Activated naive CD8-positive, alpha-beta T cell treated with anti-CD3 and anti-CD28 coated beads for 36 hours (primary cell): ENCODE measurements at places on chromosomes 1 and 21. TPM values are rescaled to one million over a fixed set of nuclear protein-coding genes. Genes with fewer than 3 reads are reported as not detected.
A peak's percentile ranks its signal among the peaks of the same experiment; 100 is the strongest.

Gene CNKSR1
- total RNA-seq = 2.4 TPM

- H3K4me3 ChIP-seq = no peak overlapping the region
- H3K4me1 ChIP-seq = no peaks in the 10 kb centered on the region
- no peaks in the 10 kb centered on the region for H3K36me3 ChIP-seq
- no peaks in the 10 kb centered on the region for H3K27me3 ChIP-seq
- no peak for DNase-seq
- H3K27ac ChIP-seq = no peak overlapping the region
Observed at GRCh38 chr21:23694390-23694789, 1912.9 kb downstream of the MRPL39 start.

GRCh38 chr1:171532520-171532919, 47.2 kb downstream of the PRRC2C start:
- no peaks in the 10 kb centered on the region for H3K27me3 ChIP-seq
- H3K4me1 ChIP-seq = peaks cover 5% of the 10 kb centered on the region
- H3K27ac ChIP-seq = peak overlapping the region; percentile 4
- peaks cover 43% of the 10 kb centered on the region for H3K36me3 ChIP-seq
- DNase-seq = no peak

Gene LRRC3
- total RNA-seq = 1.9 TPM

- no peaks in the 10 kb centered on the region for H3K36me3 ChIP-seq
- peaks cover 9% of the 10 kb centered on the region for H3K27me3 ChIP-seq
- DNase-seq = no peak
- H3K4me3 ChIP-seq = no peak overlapping the region
Observed at GRCh38 chr1:185895208-185895900, 161.2 kb downstream of the HMCN1 start.

Gene CLCA1
- total RNA-seq = not detected

- H3K4me3 ChIP-seq = peak overlapping the region; percentile 68
- DNase-seq = no peak
- H3K27me3 ChIP-seq = peaks cover 5% of the 10 kb centered on the region
Observed at GRCh38 chr1:204152310-204153044, 633 bp upstream of the ETNK2 start.

GRCh38 chr21:41482301-41482700, 25.7 kb downstream of the TMPRSS2 start:
- no peaks in the 10 kb centered on the region for H3K4me1 ChIP-seq
- no peaks in the 10 kb centered on the region for H3K36me3 ChIP-seq
- no peak overlapping the region for H3K4me3 ChIP-seq
- H3K27ac ChIP-seq = no peak overlapping the region

- no peak overlapping the region for H3K4me3 ChIP-seq
- H3K36me3 ChIP-seq = peaks cover 3% of the 10 kb centered on the region
- no peak overlapping the region for H3K27ac ChIP-seq
- peaks cover 3% of the 10 kb centered on the region for H3K27me3 ChIP-seq
- peaks cover 8% of the 10 kb centered on the region for H3K4me1 ChIP-seq
Observed at GRCh38 chr1:2125350-2126211, 69.0 kb downstream of the FAAP20 start.

Gene RHD
- total RNA-seq = not detected

- no peaks in the 10 kb centered on the region for H3K4me1 ChIP-seq
- H3K4me3 ChIP-seq = no peak overlapping the region
- H3K36me3 ChIP-seq = peaks cover 2% of the 10 kb centered on the region
- no peak for DNase-seq
- no peak overlapping the region for H3K27ac ChIP-seq
Observed at GRCh38 chr1:187114792-187115191, 286.0 kb downstream of the PLA2G4A start.

GRCh38 chr1:41830726-41831125, 88.0 kb downstream of the HIVEP3 start:
- no peaks in the 10 kb centered on the region for H3K27me3 ChIP-seq
- H3K27ac ChIP-seq = no peak overlapping the region
- H3K36me3 ChIP-seq = no peaks in the 10 kb centered on the region
- H3K4me3 ChIP-seq = no peak overlapping the region

Gene SNAP47
- 24.1 TPM for total RNA-seq

Gene HCN3
- 1.6 TPM for total RNA-seq

Gene CFH
- total RNA-seq = not detected

Gene FMO4
- 2.7 TPM for total RNA-seq

Gene S100A8
- not detected for total RNA-seq

Gene KRTAP11-1
- not detected for total RNA-seq

Gene KIF17
- total RNA-seq = 0.16 TPM

- DNase-seq = no peak
- H3K36me3 ChIP-seq = no peaks in the 10 kb centered on the region
- H3K27ac ChIP-seq = no peak overlapping the region
- H3K27me3 ChIP-seq = no peaks in the 10 kb centered on the region
- H3K4me1 ChIP-seq = no peaks in the 10 kb centered on the region
Observed at GRCh38 chr1:93979040-93979717, 69.9 kb upstream of the GCLM start.

DNA sequence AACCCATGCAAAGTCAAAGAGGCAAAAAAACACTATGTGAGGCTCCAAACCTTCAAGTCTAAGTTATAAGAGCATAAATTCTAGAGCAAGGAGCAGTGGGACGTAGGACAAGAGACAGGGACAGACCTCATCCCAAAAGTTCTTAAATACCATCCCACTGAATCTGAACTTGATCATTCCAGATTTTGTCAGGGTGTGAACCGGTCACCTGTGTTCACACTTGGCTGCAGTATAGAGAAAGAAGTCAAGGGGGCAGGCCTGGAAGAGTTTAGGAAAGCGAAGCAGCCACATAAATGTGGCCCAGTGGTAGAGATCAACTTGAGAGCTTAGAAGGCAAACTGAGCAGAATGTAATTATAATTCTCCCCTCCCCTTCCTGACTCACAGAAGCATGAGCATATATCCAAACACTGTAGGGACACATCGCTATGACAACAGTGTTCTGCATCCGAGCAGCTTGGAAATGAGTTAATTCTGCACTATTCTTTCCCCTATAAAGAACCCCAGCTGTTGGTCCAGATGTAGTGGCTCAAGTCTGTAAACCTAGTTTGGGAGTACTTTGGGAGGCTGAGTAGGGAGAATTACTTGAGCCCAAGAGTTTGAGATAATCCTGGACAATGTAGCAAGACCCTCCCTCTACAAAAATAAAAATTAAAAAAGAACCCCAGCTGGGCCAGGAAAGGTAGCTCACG, 2.7 kb downstream of the AKR7A2 start:
- H3K27ac ChIP-seq = no peak overlapping the region
- DNase-seq = no peak
- H3K36me3 ChIP-seq = peaks cover 9% of the 10 kb centered on the region
- no peaks in the 10 kb centered on the region for H3K27me3 ChIP-seq
- H3K4me1 ChIP-seq = peaks cover 23% of the 10 kb centered on the region

- no peak overlapping the region for H3K4me3 ChIP-seq
- peaks cover 14% of the 10 kb centered on the region for H3K27me3 ChIP-seq
- H3K36me3 ChIP-seq = no peaks in the 10 kb centered on the region
- no peak overlapping the region for H3K27ac ChIP-seq
- no peak for DNase-seq
Observed at GRCh38 chr1:181701891-181702290, 218.6 kb downstream of the CACNA1E start.

Gene RTCA
- total RNA-seq = 49.4 TPM

DNA sequence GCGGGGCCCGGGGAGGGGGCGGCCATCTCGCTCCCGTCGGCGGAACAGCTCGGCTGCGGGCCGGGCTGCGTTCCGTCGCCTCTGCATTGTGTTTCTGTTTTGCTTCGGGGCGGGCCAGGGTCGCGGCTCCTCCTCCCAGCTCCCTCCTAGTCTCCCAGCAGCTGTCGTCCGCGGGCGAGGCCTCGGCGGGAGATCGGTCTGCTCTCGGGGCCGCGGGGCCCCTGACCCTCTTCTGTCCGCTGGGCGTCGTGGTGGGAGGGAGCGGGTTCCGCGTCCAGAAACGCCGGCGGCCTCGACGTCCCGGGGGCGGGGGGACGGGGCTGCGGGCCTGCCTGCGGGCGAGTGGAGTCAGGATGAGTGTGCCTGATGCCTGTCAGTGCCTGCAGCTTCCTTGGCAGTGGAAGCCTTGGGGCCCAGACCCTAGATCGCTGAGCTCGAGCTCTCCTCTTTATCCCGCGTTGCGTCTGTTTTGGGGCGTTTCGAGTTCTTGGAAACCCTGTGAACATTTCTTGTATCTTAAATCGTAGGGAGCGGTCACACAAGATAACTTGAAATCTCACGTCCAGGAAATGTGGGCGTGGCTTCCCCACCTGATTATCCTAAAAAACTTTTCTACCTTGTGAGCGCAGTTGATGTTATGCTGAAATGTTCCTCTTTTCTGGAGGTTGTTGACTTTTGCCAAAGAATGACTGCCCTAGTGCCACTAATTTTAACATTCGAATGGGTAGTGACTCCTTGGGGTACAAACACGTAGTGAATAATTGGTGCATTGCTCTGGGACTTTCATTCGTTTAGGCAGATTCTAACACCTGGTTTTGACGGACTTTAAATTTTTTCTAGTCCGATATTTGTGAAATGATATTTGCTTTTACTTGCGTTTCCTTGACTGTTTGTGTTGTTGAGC, 676 bp downstream of the MORC3 start:
- peak overlapping the region; percentile 91 for H3K4me3 ChIP-seq
- H3K27ac ChIP-seq = peak overlapping the region; percentile 92
- DNase-seq = peak; percentile 80

DNA sequence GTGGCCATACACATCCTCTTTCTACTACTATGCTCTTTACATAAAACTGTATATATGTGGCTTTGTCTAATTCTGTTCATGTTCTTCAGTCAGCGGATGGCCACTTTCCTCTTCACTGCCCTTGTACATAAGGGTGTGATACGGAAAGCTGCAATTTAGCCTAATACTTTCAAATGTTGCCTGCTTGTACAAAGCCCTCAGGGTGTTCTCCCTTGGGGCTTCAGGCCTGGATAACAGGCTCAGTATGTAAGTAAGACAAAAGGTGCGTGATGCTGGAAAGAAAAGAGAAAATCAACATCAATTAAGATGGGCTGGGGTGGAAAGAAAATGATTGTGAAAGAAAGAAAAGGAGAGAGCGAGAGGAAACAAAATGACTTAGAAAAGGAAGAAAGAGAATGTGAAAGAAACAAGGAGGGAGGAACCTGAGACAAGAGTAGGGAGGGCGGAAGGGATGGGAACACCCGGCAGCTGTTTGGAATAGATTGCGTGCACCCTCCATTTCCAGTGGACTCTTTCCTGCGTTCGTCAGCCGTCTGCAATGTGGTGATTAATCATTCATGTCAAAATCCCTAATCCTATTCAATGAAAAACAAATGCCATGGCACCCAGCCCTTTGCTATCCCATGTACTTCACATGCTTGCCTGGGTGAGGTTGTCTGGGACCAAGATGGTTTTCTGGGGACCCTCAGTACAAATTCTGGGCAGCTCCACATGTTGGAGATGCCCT, 553.6 kb downstream of the NUF2 start:
- no peak for DNase-seq
- H3K4me3 ChIP-seq = no peak overlapping the region
- H3K4me1 ChIP-seq = no peaks in the 10 kb centered on the region

Gene KRTAP27-1
- total RNA-seq = not detected

GRCh38 chr1:214003233-214003632, 15.5 kb downstream of the PROX1 start:
- peaks cover 4% of the 10 kb centered on the region for H3K27me3 ChIP-seq
- no peak overlapping the region for H3K4me3 ChIP-seq
- H3K4me1 ChIP-seq = no peaks in the 10 kb centered on the region
- DNase-seq = no peak
- no peak overlapping the region for H3K27ac ChIP-seq

DNA sequence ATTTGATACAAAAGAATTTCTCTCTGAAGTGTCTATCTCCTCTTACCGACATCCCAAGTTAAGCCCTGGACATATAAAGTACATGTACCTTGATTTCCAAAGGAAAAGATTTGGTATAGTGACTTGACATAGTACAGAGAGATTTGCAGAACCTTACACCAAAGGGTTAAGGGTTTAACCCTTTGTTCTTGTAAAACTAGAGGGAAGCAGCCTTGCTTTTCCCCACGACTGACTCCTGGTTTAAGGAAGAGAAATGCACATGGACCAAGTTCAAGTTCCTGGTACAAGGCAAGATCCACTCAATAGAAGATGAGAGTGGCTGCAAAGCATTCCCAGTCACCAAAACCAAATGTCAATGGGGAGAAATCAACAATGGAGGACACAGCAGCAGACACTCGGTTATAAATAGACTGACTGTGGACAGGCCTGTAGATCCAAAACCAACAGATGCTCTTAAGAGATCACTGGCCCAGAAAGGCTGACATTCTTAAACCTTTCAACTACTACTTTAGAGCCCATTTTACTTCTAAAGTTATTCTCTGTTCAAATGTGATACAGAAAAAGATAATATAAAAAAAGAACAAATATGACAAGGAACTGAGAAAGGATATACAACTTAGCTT, 69.4 kb downstream of the PUM1 start:
- no peak overlapping the region for H3K27ac ChIP-seq
- peaks cover 39% of the 10 kb centered on the region for H3K4me1 ChIP-seq
- no peaks in the 10 kb centered on the region for H3K27me3 ChIP-seq
- peaks cover 39% of the 10 kb centered on the region for H3K36me3 ChIP-seq
- no peak for DNase-seq

- peaks cover 43% of the 10 kb centered on the region for H3K4me1 ChIP-seq
- H3K36me3 ChIP-seq = peaks cover 25% of the 10 kb centered on the region
- no peak for DNase-seq
- H3K27ac ChIP-seq = no peak overlapping the region
Observed at GRCh38 chr1:114467491-114467890, 43.5 kb downstream of the TRIM33 start.

DNA sequence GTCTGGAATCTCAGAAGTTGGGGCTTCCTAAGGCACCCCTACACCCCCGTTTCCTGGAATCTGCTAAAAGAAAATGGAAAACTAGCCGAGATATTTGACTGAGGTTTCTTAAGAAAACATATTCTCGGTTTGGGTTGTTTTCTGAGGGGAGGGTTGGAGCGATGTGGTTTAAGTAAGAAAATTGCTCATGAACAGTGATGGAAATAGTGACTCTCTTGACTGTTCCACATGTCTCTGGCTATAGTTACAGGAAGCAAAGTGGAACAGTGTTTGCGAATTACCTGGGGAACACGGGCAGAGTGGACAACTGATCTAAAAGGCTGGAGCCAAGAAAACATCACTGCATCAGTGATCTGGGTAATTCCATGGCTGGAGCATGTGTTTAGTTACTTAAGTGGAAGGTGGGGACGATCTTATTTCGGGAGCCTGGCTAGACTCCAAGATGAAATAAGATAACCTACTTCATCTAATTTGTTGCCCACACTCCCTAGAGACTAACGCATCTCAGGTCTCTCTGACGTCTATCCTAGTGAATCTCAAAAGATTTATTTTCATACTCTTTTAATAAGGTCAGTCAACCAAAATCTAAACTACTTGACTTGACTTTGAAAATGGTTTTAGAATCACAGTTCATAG, 92.4 kb downstream of the KCNJ15 start:
- DNase-seq = no peak
- H3K27ac ChIP-seq = peak overlapping the region; percentile 67
- no peak overlapping the region for H3K4me3 ChIP-seq
- no peaks in the 10 kb centered on the region for H3K36me3 ChIP-seq
- H3K4me1 ChIP-seq = peaks cover 16% of the 10 kb centered on the region
- H3K27me3 ChIP-seq = peaks cover 6% of the 10 kb centered on the region

- peaks cover 11% of the 10 kb centered on the region for H3K36me3 ChIP-seq
- no peak overlapping the region for H3K4me3 ChIP-seq
- no peak overlapping the region for H3K27ac ChIP-seq
- H3K27me3 ChIP-seq = no peaks in the 10 kb centered on the region
Observed at GRCh38 chr21:34537838-34538237, 25.8 kb upstream of the KCNE1 start.

- H3K4me3 ChIP-seq = peak within 1 kb of the TSS; percentile 68
- H3K27ac ChIP-seq = no peak within 1 kb of the TSS
- H3K4me1 ChIP-seq = peaks cover 1% of the 10 kb centered on the region
Observed at GRCh38 chr1:26177182-26177684, at the start of gene CNKSR1. CNKSR1 (plus strand) TSS chr1:26177491; CDS start chr1:26177548, 57 bp downstream.

GRCh38 chr1:39266269-39266668, 61.8 kb downstream of the MACF1 start:
- no peak overlapping the region for H3K4me3 ChIP-seq
- peaks cover 65% of the 10 kb centered on the region for H3K4me1 ChIP-seq
- H3K36me3 ChIP-seq = peaks cover 27% of the 10 kb centered on the region
- no peak for DNase-seq
- no peak overlapping the region for H3K27ac ChIP-seq
- H3K27me3 ChIP-seq = no peaks in the 10 kb centered on the region
